AG10803 (cell line): ENCODE measurements at places on chromosomes 7 and 10.

- no peak for DNase-seq
These were observed 312.8 kb upstream of the SORCS1 start for GRCh38 chr10:107477266-107477665.

DNA sequence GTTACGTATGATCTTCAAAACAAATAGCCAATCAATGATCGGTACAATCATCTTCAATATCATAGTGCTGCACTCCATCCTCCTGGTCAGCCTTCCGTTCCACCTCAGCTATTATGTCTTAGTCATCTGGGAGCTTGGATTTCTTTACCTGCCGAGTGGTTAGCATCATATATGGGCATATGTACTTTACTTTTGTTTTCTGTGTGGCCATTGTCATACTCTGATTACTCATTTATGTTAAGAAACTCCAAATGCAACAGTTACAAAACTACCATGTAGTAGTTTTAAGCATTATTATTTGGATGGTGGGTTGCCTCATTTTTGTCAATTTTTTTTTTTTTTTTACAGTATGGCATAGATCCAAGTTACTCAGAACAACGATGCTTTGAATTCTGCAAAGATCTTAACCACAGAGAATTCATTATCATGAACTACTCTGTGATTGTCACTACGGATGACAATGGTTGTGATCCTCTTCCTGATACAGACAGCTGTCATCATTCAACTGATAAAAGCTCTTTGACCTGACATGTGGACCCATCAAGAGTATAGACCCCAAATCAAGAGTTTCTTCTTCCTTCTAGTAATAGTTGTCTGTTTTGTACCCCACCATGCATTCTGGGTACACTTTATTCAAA, 52.1 kb upstream of the NME8 start:
- DNase-seq = no peak

GRCh38 chr10:8502573-8502972, 448.1 kb downstream of the GATA3 start:
- DNase-seq = no peak

GRCh38 chr7:2233926-2234325, 1.2 kb upstream of the MAD1L1 start:
- DNase-seq = peak; percentile 29

DNA sequence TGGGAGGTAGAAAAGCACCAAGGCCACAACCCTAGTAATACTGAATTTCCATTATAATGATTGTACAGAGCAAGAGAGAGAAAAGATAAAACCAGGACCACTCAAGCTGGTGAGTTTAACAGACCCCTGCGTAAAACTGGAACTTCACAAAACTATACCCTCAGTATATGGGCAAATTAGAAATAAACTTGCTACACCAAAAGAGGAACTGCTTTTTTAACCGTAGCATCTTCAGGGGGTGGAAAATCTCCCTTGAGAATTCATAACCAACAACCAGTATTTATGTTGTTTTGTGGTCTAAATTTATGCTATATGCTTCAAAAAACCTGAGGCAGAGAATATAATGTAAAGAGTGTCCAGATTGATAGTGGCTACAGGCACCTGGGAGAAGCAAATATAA, 171.2 kb downstream of the SGMS1 start:
- no peak for DNase-seq

DNA sequence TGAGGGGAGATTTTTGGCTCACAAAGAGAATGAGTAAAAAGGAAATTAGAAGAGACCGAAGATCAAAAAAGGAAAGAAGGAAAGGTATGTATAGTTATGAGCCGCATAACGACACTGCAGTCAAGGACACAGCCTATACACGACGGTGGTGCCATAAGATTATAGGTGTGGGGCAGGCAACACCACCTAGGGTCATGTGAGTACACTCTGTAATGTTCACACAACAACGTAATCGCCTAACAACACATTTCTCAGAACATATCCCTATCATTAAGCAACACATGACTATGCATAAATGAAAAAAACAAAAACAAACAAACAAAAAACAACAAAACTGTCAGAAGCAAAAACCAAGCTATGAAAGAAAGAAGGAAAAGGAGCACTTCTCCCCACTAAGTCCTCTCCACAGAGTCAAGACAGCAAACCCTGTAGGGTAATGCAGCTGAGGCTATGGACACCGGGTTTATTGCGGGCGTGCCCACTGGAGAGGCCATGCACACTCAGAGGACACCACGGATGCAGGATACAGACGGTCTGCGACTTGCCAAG, 45.1 kb downstream of the PIP4K2A start:
- DNase-seq = no peak

DNA sequence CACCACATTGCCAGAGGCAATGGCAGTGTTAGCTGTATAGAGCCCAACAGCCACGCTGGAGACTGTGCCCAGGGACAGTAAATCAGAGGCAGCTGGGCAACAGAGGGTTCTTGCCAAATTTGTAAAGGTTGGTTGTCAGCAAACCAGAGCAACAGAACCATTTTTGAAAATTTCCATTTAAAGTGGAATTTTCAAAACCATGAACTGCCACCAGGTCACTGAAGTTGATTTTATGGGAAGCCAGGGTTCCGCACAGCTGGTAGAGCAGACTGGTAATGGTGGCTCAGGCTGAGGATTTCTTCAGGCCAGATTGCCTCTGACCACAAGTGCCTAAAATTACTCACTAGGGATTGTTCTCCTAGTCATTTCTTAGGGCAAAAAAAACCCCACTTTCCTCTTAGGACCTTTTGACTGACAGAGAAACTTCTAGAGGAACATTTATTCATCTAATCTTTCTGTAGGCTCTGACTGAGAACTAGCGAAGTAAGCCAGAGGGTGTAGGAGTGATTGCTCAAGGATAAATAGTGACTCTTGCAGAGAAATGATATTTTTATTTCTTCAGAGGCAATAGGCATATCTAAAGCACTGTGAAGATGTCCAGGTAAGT, 342.4 kb downstream of the BBS9 start:
- peak; percentile 28 for DNase-seq

DNA sequence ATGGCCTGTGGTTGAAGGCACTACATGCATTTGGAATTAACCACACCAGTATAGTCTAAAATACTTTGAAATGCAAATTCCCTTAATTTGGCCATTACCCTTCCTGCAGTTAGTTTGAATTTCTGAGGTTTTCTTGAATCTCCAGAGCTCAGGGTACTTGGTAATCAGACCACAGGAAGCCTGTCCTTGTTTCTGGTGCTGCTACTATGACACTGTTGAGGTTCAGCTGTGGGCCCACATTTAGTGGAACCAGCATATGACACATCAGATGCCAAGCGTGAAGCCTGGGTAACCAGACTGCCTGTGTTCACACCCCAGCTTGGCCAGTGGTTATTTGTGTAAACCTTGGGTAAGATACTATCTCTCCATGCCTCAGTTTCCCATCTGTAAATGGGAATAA, 124.3 kb downstream of the SNX10 start:
- no peak for DNase-seq

- DNase-seq = no peak
These were observed 40.0 kb downstream of the MINPP1 start for GRCh38 chr10:87544721-87545120.

- DNase-seq = no peak
These were observed 260.1 kb downstream of the WDR37 start for GRCh38 chr10:1316121-1316808.

DNA sequence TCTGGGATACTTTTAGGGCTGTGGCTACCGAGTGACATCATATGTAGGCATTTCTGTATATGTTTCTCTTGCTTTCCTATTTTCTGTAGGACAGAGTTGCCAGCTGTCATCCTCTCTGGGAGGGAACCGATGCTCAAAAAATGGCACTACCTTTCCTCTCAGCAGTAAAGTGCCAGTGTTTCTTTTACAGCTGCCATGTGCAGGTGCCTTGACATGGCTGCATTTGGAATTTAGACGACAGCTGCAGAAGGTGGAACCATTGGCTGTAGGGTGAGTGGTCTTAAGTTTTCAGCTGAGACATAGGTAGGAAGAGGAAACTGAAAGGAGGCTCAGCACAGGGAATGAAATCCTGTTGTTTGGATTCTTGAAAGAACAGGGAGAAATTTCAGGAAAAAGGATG, 20.2 kb upstream of the RPA3 start:
- no peak for DNase-seq

GRCh38 chr7:12761691-12762090, 74.3 kb downstream of the ARL4A start:
- DNase-seq = no peak

DNA sequence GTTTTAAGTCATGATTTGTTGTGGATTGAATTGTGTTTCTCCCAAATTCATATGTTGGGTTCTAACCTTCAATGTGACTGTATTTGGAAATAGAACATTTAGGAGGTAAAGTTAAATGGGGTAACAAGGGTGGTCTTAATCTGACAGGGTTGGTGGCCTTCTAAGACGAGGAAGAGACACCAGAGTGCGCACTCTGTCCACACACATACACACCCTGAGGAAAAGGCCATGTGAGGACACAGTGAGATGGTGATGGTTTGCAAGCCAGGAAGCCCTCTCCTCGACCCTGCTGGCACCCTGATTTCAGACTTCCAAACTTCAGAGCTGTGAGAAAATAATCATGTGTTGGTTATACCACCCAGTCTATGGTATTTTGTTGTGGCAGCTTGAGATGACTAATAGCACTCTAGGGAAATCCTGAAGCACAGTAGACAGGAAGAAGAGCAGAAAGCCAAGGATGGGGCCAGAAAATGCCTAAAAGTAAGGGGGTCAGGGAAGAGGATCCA, 28.0 kb upstream of the SEM1 start:
- DNase-seq = no peak

DNA sequence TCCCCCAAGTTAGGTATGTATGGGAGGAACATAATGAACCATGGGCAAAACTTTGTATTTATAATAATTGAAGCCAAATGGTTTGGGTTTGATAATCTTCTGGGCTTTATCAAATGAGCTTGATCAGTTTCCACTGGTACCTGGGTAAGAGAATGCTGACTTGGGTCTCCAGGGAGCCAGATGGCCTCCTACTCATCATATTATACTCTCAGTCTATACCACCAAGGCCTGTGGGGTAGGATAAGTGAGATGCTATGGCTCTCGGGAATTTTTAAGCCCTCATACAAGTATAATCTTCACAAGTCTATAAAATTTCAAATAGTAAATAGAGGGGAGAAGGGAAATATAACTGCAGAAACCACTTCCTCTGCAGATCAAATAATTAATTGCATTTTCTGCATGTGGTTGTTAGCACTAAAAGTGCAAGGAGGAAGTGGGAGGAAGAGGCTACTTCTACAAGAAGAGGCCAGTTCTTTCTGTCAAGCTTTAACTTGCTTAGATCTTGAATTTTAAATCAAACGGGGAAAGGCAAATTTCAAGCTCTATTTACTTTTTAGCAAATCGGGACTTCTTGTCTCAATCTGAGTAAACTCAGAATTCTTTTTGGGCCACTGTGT, 349.0 kb downstream of the SORCS1 start:
- no peak for DNase-seq

GRCh38 chr10:9743639-9744038, 1274.0 kb upstream of the CELF2 start:
- no peak for DNase-seq

- DNase-seq = no peak
These were observed 45.8 kb upstream of the TNS3 start for GRCh38 chr7:47627580-47628283.

- DNase-seq = no peak
These were observed 126.2 kb downstream of the CCNY start for GRCh38 chr10:35462491-35462934.

DNA sequence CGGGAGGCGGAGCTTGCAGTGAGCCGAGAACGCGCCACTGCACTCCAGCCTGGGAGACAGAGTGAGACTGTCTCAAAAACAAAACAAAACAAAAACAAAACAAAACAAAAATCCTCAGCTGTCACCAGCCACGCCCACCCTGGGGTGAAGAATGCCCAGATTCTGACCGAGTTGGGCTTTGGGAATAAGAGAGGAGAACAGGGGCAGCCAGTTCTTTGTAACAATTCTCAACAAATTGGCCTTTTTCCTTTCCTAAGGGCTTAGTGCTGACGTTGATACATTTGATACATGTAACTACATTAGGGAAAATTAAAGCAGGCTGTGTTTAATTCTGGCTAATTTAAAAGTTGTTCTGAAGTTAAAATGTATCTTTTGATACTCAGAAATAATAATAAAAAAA, 121.0 kb downstream of the EPC1 start:
- DNase-seq = no peak

DNA sequence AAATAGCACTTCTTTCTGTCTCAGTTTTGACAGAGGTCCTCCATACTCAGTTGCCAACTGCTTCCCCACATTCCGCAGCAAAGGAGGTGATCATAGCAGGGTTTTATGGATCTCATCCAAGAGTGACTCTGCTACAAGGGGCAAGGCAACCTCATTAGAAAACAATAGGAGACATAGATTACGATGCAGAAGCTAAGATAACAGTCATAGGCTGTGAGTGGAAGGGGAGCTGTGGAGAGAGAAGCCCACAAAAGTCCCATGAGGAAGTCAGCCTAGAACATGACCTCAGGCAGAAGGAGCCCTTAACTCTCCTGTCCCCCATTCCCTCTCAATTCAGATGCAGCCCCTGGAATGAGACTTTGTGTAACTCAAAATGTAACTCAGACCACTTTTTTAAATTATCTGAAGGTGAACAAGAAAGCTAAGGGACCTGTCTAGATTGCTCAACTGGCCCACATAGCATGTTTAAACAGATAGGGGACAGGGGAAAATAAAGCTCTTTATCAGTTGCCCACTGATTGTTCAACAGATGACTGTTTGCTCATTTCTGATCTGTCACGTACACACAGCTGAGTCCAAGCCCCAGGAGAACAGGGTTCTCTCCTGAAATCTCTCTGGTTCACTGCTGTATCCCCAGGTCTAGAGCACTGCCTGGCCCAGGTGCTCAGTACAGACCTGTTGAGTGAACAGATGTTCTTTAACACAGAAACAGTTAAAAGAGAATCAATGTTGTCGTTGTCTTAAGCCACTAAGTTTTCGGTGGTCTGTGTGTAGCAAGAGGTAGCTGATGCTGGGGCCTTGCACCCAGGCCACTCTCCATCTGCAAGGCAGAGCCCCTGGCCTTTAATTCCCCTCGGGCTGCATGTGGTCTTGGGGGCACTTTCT, 1.5 kb upstream of the NCOA4 start:
- DNase-seq = no peak

GRCh38 chr10:33676606-33677339, 342.3 kb upstream of the NRP1 start:
- no peak for DNase-seq

- peak; percentile 5 for DNase-seq
These were observed 43.5 kb downstream of the ZMYND11 start for GRCh38 chr10:178723-179122.

GRCh38 chr7:55569269-55569663, 3.0 kb downstream of the VOPP1 start:
- no peak for DNase-seq
